Activated CD4-positive, alpha-beta T cell treated with anti-CD3 and anti-CD28 coated beads for 1 hour (primary cell): ENCODE measurements at places on chromosomes 6 and 20.

GRCh38 chr20:62822239-62822787, 5.5 kb downstream of the COL9A3 start:
- no peak for DNase-seq

GRCh38 chr6:13733178-13733887, 21.7 kb upstream of the RANBP9 start:
- no peak for DNase-seq

DNA sequence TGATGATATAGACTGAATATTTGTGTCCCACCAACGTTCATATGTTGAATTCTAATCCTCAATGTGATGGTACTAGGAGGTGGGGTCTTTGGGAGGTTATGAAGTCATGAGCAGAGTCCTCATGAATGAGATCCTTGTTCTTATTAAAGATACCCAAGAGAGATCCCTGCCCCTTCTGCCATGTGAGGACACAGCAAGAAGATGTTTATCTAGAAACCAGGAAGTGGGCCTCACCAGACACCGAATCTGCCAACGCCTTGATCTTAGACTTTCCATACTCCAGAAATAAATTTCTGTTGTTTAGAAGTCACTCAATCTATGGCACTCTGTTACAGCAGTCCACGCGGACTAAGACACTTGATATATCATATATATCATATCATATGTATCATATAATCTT, 67.7 kb upstream of the GCM1 start:
- no peak for DNase-seq

- DNase-seq = no peak
Measured at GRCh38 chr6:102115911-102116310, 722.4 kb downstream of the GRIK2 start.

DNA sequence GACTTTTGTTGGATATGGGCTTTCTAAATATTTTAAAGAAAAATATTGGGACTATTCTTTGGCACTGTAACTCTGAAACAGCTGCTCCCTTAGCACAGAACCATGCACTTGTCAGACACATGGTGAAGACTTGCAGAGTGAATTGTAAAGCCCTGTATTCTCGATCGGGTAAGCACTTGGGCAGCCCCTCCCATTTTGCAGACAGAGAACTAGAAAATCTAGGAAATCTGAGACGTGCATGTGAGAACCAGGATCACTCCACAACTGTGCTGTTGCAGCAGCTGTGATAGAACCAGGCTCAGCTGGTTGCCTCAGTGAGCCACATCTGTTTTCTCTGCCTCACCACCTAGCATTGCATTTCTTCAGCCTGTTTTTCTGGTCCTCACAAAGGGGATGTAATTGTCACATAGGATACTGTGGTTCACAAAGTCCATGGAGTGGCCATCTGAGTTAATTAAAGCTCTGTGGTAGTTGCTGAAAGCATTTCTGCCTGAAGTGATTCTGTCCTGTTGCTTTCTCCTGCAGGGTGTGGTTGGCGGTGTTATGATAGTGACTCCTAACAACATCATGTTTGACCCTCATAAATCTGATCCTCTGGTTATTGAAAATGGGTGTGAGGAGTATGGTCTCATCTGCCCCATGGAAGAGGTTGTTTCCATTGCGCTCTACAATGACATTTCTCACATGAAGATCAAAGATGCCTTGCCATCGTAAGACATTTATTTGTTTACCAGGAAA, 71.8 kb upstream of the HINT3 start:
- no peak for DNase-seq

DNA sequence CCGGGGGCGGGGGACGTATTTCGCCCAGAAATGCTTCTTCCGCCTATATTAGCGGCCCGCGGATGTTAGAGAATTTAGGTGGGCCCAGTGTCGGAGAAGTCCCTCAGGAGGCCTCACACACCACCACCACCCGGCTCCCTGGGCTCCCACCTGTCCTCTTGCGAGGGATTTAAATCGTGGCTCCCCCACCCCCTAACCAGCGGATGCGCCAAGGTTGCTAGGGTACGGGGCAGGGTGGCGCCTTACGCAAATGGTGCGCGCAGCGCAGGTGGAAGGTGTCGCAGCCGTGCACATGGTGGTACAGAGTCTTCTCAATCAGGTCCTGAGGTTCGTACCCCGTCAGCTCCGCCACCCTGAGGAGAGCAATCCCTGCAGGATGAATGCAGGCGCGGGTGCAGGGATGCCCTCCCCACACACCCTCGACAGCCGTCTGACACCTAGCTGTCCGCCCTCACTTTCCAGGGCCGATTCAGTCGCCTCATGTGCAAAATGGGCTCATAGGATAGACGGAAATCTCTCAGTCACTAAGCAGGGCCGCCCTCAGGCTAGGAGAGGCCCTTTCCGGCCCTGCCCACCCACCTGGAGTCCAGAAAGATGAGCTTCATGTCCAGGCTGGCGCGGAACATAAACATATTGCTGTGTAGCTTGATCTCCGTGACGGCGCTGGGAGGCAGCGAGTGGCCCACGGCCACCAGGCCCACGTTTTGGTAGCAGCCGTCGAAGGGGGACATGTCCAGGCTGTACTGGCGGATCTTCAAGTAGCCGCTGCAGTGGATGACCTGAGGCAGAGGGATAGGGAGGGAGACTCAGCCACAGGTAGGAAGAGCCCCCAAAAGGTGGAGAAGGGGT, 16.6 kb downstream of the SIM1 start:
- DNase-seq = no peak
